ENCODE measurements at places on chromosomes 12 and 14.
A peak's percentile ranks its signal among the peaks of the same experiment; 100 is the strongest.

DNA sequence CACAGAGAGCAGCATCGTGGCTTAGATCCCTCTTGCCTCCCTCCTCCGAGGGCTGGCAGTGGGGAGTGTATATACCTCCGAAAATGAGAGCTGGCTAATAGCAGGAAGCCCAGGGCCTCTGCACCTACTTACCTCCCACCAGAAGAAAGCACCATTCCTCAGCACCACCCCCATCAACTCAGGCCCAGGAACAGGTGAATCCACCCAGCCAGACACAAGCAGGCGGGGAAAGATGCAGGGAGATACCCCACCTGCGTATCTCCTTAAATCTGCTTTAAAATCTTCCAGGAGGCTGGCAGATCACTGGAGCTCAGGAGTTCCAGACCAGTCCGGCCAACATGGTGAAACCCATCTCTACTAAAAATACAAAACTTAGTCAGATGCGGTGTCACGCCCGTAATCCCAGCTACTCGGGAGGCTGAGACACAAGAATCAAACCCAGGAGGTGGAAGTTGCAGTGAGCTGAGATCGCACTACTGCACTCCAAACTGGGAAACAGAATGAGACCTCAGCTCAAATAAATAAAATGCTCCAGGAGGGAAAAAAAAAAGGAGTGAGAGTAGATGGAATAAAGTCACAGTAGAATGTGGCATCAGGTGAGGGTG lies 93.5 kb downstream of the SINHCAF start:
- no peak for DNase-seq

DNA sequence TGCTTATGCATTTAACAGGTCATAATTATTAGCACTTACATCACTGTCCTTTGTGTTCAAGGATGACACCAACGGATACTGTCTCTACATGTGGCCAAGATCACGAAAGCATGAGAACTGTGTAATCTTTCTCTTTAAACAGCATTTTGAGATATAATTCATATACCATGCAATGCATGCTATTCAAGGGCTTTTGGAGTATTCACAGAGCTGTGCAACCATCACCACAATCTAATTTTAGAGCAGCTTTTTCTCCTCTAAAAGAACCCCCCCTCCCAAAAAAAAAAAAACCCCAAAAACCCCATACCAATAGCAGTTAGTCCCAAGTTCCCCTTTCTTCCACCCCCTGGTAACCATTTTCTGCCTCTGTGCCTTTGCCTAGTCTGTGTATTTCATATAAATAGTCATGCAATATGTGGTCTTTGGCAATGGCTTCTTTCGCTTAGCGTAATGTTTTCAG lies 60.6 kb downstream of the SPRING1 start:
- DNase-seq: no peak

DNA sequence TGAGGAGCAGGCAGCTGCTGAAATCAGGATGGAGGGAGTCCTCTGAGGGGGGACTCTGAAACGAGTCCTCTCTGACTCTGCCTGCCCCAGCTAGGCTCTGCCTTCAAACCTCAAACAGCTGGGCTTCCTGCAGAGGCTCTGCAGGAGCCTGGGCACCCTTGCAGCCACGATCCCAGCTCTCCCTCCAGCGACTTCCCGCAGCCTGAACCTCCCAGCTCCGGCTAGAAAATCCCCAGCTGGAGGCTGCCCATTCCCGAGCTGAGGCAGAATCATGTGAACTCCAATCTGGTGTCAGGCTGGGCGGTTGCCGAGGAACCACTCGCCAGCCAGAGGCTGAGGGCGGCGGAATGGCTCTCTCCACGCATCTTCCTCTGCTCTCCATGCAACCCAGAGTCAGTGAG lies at the start of gene GPR68:
Gene GPR68 (minus strand): TSS at position 204 of the 401 bp plus-strand sequence. CDS start 9,654 bp downstream, outside the sequence.
- peak; percentile 50 for DNase-seq

GRCh38 chr12:120362516-120363273 lies 6.3 kb downstream of the MSI1 start:
- DNase-seq: no peak

DNA sequence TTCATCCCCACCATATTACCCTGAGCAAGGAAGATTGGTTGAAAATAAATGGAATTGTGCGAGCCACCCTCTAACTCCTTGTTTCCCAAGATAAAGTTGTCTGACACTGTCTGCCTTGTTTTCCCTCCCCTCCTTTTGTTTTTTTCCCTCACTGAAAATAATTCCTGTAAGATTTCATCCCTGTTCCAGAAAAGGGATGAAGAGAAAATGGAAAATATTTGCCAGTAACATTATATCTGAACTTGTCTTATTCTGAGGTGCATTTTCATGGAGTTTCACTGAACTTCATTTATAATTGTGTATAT lies 17.3 kb downstream of the OR9K2 start:
- DNase-seq: no peak

DNA sequence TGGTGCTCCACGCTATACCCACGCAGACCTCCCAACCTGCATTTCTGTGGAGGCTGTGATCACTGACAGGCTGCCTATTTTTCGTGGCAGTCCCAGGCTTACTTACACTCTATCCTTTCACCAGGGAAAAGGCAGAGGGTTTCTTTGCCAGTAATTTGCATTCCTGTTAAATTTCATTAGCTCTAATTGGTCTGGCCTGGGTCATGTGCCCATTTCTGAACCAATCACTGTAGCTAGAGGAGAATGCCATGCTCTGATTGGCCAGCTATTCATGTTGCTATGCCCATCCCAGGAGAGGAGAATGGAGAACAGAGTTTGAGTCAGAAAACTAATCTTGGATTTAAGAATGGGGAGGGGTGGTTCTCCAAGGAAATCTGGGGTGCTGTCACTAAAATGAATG lies 43.2 kb upstream of the TUNAR start:
- DNase-seq: no peak

DNA sequence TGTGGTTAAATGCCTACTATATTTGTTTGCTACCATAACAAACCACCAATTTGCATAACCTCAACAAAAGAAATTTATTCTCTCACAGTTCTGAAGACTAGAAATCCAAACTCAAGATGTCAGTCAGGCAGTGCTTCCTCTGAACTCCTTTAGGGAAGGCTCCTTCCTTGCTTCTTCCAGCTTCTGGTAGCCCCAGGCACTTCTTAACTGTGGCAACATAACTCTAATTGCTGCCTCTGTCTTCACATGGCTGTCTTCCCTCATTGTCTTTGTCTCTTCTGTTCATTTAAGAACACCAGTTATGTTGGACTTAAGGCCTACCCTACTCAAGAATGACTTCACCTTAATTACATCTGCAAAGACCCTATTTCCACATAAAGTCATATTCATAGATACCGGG lies 206.9 kb downstream of the SYT1 start:
- no peak for DNase-seq

- DNase-seq: no peak
These were observed 1109.2 kb downstream of the FLRT2 start for GRCh38 chr14:86639146-86639545.

Measured in A172 (cell line).